Femur (tissue), 1 donor: ENCODE measurements at places on chromosomes 6 and 20.

- no peak for DNase-seq
Measured at GRCh38 chr20:16553684-16554083, 19.6 kb downstream of the KIF16B start.

GRCh38 chr6:16301511-16301910, 63.1 kb downstream of the GMPR start:
- no peak for DNase-seq

DNA sequence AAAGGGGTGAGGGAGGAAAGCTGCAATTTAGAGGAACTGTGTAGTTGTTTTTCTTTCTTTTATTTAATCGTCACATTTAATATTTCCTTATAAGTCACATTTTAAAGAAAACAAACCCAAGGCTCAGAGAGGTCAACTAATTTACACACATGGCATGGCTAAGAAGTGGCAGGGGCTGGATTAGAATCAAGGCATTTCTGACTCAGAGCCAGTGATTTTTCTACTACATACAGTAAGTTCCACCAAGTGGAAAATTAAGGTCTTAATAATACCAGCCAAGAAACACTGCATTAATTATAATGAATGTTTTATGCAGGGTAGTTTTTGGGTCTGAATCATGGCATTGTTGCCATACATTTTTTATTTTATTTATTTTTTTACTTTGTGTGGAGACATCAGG, 607.7 kb upstream of the CITED2 start:
- no peak for DNase-seq

GRCh38 chr6:61586934-61587537, 699.0 kb downstream of the KHDRBS2 start:
- no peak for DNase-seq

DNA sequence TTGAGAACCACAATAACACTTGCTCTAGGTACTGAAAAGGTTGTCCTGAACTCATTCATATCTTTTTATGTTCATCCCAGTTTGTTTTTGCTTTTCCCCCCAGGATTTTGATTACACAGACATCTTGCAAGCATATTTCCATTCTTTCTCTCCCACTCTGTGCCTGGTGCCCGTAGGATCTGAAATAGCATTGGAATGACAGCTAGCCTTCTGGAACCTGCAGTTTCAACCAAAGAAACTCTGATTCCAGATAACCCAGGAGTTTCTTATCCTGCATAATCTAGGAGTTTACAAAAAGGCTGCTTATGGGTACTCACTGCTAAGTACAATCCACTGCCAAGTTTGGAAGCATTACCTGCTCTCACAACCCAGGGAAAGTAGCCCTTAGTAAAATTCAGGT, 28.8 kb upstream of the PLCG1 start:
- no peak for DNase-seq

- DNase-seq: no peak
Measured at GRCh38 chr6:113560908-113561307, 296.2 kb upstream of the MARCKS start.

- no peak for DNase-seq
Measured at GRCh38 chr6:82882363-82883023, 183.1 kb downstream of the UBE3D start.
